GM12864 (cell line): ENCODE measurements at places on chromosomes 2 and 18.
A peak's percentile ranks its signal among the peaks of the same experiment; 100 is the strongest.

DNA sequence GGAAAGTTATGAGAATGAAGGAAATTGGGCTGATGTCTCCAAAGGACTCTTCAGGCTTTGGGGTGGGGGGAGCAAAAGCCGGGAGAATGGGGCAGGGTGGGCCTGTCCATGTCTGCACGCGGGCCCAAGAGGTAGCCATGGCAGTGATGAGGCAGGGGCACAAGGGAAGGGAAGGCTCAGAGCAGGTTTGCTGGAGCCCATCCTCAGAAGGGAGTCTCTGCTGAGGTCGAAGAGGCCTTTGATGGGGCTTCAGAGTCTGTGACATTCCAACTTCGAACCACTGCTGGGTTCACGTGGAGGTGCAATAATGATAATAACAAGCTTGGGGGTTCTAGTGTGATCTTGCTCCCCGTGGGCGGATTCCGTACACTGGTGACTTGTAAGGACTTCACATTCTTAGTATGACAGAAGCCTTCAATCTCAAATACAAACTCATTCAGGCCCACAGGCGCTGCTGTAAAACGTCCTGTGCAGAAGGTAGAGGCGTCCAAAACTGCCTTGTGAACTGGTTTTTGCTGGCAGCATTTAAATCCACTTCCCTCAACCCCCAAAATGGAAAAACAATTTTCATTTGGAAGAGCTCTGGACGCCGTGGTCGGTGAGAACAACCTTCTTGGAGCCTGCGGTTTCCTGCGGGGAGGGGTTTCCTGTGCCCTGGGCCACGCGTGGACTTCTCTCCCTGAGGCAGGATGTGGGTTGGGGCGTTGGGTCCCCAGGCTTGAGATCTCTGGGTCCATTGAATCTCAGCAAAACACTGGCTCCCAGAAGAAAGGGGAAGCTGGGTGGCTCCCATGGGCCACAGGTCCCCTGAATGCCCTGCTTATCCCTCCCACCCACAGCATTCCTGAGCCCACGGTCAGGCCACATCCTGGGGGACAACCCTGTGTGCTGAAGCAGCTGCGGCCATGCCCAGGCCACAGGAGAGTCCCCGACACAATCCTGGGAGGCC, 151.0 kb downstream of the TPO start:
- DNase-seq = no peak

GRCh38 chr18:59898609-59899297, 1.0 kb upstream of the PMAIP1 start:
- DNase-seq = no peak

GRCh38 chr2:236155406-236155805, 12.8 kb downstream of the GBX2 start:
- no peak for DNase-seq

DNA sequence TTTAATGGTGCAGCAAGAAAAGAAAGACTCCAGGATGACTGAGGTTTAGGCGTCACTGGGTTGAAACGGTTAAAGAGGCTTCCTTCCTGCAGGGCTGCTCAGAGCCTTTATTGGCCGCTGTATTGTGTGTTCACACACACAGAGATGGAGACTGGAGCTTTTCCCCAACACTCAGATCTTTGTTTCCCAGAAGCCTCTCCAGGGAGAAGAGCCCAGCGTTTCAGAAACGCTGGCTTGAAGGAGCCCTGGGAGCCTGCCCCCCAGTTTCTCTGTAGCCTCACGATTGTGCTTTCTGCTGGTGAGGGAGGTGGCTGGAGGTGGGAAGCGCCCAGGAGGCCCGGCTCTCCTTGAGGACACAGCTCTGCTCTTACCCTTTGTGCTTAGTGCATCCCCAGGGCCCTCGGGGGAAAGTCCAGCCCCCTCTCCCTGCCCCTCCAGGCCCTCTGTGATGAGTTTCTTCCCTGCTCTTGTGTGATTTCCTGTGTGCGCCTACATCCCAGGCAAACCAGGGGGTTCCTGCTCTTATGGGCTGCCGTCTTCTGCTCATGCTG, 37.1 kb downstream of the RRM2 start:
- no peak for DNase-seq

GRCh38 chr2:168192839-168193616, 54.4 kb downstream of the STK39 start:
- no peak for DNase-seq

GRCh38 chr2:122515731-122516290, 760.4 kb downstream of the TSN start:
- no peak for DNase-seq

GRCh38 chr2:11393711-11394236, 49.3 kb upstream of the ROCK2 start:
- no peak for DNase-seq

GRCh38 chr2:190809876-190810525, 70.6 kb upstream of the GLS start:
- no peak for DNase-seq

DNA sequence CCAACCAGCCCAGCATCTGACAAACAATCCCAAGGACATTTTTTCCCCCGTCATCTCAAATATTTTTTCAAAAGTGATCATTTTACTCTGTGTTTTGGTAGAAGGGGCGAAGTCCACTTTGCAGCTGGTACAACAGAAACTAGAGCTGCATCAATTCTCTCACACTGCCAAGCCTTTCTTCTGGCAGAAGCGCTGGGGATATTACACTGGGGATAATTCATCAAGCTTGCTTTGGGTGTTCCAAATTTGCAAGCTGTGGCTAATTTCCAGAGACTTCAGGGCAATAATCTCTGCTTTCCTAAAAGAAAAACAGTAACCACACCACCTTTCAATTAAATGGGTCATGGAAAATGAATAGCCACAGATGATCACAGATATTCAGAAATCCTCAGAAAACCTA, 238.3 kb downstream of the SLC8A1 start:
- no peak for DNase-seq

DNA sequence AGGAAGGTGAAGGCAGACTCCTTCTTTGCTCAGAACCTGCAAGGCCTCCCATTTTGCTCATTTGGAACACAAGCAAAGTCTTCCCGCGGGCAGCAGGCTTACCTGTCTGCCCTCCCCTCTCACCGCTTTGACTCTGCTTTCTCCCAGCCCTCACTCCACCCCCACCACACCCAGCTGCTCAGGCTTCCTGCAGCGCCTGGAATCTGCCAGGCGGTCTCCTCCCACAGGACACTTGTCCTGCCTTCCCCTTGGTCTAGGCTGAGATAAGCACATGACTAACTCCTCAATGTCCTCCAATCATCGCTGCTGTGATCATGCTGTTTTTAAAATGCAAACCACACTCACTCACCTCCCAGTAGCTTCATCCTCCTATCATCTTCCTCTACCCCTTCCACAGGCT, 430.0 kb downstream of the ZNF516 start:
- no peak for DNase-seq

DNA sequence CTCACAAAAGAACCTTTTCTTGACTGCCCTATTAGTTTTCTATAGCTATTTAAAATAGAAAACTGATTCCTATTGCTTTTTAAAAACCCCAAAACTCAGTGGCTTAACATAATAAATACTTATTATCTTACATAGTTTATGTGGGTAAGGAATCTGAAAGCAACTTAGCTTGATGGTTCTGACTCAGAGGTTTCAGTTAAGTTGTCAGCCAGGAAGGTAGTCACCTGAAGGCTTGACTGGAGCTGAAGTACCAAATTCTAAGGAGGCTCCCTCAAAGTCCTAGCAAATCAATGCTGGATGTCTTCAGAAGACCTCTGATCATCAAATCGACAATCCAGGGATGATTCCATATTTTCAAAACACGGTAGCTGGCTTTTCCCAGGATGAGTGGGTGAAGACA, 546.6 kb upstream of the CDH2 start:
- no peak for DNase-seq

DNA sequence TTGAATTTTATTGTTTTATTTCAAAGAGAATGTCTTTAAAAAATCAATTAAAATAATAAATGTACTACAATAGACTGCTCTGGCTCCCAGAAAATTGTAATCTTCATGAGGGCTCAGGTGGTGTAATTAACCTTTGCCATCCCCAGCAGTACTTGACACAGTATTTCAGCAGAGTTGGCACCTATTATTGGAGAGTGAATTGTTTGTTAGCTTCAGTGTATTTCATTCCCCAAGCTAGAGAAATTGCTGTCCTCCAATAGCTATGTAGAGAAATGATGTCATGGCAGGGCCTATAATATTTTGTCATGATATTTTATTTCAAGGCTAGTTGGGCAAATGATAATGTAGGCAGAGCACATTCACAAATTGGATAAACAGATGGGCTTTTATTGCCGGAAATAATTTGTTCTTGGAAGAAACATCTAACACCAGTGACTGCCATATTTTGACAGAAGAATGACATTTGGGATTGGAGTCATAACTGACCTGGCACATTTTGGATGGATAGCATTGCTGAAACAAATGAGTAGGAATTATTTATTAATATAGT, 712.0 kb upstream of the NXPH2 start:
- DNase-seq = no peak

- DNase-seq = no peak
These were observed 15.3 kb downstream of the GAREM1 start for GRCh38 chr18:32455361-32455760.

DNA sequence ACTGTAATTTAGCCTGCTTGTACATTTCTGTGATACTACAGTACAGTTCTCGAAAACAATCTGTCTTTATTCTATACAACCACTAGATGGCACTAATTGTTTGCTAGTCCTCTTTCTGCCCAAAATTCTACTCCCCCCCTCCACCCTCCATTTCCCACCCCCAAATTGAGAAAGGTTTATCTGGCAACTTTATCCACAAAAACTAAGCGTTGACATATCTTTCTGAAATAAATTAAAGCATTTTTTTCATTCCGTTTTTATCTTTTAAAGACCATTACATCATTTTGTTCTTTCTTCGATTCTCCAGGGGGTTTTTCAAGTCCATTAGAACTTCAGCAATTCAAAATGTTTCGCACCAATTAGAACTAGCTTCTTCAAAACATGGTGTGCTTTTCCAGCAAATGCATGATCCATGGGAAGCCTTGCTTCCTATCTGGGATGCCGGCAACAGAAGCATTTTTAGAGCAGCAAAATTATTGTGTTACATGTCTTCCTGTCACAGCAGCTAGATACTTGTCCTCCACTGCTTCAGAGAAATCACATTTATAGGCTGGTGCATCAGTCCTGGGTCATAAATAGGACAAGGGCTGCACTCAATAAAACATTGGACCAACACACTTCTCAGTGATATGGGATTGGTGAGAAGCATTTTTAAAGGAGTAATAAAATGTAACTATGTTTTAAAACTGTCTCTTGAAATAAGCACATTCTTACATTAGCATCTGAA, 241.3 kb downstream of the PAX3 start:
- DNase-seq = no peak

DNA sequence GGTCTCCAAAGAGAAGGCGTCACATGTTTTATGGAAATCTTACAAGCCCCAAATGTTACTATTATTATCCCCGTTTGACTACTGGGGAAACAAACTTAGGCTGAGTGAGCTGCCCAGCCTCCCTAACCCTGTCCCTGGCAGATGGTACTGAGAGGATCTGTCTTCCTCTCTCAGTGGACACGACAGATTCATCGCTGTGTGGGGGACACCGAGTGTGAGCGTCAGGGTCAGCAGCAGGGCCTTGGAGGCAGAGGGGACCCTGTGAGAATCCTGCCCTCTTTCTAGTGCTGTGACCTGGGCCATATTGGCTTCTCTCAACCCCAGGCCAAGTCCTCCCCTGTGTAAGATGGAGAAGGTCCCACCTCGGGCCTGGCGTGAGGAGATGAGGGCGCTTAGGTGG, 27.1 kb upstream of the SMAD7 start:
- no peak for DNase-seq

- peak; percentile 10 for DNase-seq
These were observed 516.7 kb downstream of the NR4A2 start for GRCh38 chr2:155815851-155816250.

DNA sequence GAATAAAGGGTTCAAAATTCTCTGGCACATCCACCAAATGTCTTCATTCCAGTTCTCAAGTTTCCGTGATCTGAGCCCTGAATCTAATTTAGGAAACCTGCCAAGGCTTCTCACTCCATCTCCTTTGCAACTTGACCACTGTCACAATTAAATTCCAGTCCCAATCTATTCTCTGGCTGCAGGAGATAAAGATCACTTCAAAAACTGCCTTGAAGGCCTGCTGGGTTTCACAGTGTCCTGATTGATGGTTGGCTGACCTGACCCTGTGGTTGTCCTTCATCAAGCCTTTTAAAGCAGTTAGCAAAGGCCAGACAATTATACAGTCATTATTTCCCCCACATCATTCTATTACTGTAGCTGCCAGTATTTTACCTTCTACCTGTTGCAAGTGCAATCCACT, 60.3 kb upstream of the DNAJC10 start:
- no peak for DNase-seq

GRCh38 chr2:111659361-111660333, 224.3 kb downstream of the ANAPC1 start:
- no peak for DNase-seq

DNA sequence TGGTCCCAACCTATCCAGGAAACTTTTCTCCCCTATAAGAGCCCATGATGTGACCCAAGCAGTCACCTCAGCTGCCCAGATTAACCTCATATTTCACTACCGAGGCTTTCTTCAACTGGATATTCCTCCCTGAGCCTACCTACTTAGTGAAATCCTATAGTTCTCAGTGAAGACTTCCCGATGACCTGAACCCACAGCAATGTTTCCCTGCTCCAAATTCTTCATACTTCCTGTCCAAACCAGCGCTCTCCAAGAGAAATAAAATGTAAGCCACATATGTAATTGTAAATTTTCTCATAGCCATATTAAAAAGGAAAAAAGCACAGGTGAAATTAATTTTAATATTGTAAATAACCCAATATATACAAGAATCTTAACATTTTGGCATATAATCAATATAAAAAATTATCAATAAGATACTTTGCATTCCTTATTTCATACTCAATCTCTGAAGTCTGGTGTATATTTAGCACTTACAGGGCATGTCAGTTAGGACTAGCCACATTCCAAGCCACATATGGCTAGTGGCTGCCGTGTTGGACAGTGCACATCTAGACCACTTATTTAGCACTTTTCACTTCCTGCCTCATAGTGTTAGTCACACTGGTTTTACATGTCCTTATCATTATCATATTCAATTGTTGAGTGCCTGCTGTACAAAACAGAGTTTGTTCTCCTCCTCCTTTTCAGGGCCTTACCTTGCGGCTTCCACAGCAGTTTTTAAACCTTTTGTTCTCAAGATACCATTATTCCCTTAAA, 1.9 kb upstream of the STAT4 start:
- DNase-seq = no peak

GRCh38 chr2:197445746-197446145, 7.6 kb upstream of the COQ10B start:
- no peak for DNase-seq

GRCh38 chr2:118145207-118145606, 56.9 kb downstream of the INSIG2 start:
- no peak for DNase-seq
